ENCODE measurements at places on chromosomes 12 and 14. TPM values are rescaled to one million over a fixed set of nuclear protein-coding genes. Genes with fewer than 3 reads are reported as not detected.

DNA sequence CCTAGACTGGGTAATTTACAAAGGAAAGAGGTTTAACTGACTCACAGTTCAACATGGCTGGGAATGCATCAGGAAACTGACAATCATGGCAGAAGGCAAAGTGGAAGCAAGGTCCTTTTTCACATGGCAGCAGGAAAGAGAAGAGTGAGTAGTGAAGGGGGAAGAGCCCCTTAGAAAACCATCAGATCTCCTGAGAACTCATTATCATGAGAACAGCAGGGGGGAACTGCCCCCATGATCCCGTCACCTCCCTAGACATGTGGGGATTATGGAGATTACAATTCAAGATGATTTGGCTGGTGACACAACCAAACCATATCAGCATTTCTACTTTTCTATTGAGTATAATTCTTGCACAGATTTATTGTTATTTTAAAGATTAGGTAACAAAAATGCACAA lies 822.1 kb upstream of the FLRT2 start:
- no peak for DNase-seq

DNA sequence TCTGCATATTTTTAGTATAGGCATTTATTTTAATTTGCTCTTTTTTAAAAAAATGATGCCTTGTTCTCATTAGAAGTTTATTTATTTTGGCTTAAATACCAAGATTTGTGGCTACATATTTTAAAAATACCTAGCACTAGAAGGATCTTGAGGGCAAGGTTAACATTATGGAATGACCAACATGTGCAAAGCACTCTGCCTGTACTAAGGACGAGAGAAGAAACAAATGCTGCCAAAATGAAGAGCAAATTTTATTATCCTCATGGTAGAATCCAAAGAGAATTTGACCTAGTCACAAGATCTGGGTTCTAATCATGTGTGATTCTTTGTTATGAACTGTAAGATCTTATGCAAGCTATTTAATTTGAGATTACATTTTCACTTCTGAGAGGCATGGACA lies 2.8 kb downstream of the CAND1 start:
- no peak for DNase-seq

DNA sequence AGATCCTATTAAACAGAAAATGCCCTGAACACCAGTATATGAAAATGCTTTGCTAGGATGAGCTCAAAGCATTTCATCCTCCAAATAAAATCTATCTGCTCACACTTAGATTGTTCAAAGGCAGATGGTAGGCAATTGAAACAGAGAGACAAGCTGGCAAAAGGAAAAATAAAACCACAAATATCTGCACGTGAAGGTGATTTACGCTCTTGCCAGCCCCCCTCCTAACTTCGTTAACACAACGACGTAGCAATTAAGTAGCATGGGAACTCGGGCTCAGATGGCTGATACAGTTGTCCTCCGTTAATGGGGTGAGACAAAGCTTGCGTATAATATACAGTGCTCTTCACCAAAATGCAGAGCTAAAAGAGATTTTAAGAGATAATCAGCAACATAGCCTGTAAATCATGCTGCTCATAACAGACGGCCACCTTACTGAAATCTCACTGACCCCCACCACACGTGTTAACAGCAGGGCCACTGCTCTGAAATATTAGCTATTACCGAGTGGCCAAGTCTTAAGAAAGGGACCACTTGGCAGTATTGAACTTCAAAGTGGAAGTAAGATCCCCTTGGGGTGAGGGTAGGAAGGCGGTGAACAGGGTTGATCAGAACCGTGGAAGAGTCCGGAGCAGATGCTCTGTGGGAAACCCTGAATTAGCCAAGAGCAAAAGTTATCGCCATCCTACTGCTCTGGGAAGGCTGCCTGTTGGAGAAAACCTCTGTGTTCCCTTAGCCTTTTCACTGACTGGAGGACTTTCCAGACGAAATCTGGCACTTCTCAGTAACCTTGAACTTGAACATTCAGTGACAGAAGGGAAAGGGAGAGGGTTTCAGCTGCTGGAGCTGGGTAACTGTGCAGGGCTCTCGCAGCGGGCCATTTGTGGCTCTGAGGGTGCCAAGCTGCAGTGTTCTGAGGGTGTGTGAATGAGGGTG lies 23.1 kb downstream of the ETV6 start:
- no peak for DNase-seq

Gene KRT71
- total RNA-seq: 0.50 TPM

Gene NXPH4
- total RNA-seq: 15.1 TPM

- DNase-seq: no peak
These were observed 1.0 kb upstream of the GLRX5 start for GRCh38 chr14:95533822-95534221.

DNA sequence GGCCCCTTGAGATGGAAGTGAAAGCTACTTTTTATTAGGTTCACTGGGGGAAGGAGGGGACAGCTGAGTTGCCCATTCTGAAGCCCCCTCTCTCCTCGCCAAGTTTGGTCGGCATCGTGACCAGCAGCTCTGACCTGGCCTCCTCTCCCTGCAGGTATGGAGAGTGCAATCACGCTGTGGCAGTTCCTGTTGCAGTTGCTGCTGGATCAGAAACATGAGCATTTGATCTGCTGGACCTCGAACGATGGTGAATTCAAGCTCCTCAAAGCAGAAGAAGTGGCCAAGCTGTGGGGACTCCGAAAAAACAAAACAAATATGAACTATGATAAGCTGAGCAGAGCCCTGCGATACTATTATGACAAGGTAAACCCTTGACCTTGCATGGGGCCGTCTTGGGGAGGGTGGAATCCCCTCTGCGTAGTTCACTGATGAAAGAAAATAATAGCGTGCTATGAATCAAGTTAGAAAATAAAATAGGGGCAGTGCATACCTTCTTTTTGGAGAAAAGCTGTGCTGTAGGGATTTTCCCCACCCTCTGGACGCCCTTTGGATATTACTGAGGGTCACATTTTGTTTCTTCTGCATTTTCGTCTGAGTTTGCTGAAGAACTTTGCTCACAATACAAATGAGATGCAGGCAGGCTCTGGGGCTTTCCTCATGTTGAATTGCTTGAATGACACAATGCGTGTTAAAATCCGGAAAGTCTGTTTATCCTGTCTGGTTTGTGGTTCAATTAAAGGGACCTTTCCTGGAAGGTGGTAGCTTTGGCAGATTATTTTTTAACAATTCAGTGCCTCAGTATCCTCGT lies 29.4 kb downstream of the ELK3 start:
- DNase-seq: no peak

DNA sequence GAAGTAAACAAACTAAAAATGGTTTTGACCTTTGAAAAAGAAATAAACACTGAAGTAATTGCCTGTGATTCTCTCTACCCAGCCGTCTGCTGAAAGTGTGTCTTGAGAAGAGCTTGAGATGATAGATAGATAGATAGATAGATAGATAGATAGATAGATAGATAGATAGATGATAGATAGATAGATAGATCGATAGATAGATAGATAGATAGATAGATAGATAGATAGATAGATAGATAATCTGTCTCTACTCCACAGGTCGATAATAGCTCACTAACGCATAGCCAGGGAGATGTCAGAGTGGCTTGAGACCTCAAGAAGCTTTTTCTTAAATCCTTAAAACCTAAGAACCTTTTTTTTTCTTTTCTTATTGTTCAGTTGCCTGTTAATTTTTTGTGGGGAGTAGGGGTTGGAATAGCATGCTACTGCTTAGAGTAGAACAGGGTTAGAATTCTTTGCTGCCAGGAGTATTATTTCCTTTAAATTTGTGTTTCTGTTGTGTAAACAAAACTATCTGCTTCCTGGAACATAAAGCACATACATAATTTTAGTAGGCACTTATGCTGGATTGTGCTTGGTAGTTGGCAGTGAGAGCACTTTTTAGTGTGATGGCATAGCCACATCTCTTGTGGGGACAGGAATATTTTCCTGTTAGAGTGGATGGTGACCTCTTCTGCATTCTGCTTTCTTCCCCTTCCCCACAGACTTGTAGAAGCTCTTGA lies 169.5 kb downstream of the FBXL14 start:
- no peak for DNase-seq

Gene TAS2R31
- 4.3 TPM for total RNA-seq

GRCh38 chr12:52498946-52499345 lies 5.9 kb upstream of the KRT6A start:
- no peak for DNase-seq

DNA sequence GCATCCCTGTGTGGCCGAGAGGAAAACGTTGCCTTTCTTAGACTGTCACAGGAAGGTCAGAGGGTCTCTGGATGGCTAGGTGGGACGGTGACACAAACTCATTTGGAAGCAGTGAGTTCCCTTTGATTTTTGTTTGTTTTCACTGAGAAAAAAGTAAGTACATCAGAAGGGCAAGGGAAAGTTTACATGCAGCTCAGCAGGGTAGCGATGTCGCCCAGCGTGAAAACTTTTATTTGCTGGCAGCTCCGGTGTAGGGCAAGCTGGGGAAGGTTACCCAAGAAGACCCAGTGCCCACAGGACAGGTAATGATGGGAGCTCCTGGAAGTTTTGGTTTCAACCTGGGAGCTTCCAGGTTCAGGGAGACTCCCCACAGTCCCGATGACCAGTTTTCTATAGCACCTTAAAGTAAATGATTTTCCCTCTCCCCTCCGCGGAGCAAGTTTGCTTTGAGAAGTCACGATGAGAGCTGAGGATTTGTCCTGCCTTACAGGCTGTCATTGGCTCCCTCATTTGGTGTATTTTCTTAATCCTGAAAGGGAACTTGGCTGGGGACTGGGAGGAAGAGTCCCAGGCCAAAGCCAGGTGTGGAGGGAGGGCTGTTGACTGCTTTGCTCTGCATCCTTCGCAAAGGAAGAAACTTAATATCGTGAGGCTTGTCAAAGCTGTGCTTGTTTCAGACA lies 64.7 kb upstream of the ESRRB start:
- no peak for DNase-seq

Gene TBX5
- 10.7 TPM for total RNA-seq

DNA sequence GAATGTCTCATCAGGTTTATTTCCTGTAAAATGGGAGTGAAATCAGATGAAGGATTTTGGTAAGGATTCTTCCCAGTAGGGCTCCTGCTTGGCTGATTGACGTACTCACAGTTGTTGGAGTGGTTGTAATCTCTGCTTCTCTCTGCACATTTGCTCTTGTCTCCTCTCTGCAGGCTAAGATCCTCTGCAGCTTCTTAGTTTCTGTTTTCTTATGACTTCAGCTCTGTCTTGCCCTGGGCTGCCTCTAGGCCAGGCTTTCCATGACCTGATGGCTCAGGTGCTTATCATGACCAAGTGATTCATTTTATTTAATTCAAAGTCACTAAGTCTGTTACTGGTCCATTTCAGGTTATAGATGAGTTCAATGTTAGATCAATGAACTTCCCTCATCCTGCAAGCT lies 394.5 kb upstream of the DDHD1 start:
- DNase-seq: no peak

Gene GLT1D1
- 2.6 TPM for total RNA-seq

DNA sequence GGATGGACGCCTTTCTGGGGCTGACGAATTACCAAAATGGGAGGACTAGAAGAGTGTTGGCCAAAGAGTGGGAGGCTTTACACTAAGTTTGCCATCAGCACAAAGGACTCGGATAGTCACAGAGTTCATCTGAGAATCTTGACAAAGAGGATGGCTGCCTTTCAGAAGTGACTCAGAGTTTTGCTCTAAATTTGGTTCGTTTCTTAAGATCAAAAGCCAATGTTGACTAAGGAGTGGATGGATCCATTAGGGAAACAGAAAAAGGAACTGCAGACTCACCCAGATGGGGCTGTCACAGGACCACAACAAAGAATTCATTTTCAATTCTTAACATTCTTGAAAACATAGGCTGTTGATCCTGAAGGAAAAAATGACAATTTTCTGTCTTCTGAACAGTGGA lies 81.3 kb upstream of the DUSP6 start:
- no peak for DNase-seq

Gene OTX2
- 0.22 TPM for total RNA-seq

DNA sequence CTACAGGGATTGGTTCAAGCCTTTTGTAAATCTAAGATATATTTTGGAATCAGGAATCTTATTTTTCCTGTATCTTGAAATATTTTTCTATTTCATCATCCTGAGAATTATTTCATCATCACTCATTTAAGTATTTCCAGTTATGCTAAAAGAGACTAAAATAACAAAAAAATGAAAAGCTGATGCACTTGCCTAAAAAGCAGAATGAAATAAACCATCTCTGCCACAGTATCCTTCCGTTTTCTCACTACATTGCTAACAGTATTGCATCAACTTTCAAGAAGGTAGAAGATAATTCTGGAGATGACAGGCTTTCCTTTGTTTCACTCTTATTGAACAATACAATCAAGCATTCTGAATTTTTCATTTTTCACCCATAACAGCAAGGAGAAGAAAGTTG lies 31.1 kb upstream of the EIF5 start:
- no peak for DNase-seq

DNA sequence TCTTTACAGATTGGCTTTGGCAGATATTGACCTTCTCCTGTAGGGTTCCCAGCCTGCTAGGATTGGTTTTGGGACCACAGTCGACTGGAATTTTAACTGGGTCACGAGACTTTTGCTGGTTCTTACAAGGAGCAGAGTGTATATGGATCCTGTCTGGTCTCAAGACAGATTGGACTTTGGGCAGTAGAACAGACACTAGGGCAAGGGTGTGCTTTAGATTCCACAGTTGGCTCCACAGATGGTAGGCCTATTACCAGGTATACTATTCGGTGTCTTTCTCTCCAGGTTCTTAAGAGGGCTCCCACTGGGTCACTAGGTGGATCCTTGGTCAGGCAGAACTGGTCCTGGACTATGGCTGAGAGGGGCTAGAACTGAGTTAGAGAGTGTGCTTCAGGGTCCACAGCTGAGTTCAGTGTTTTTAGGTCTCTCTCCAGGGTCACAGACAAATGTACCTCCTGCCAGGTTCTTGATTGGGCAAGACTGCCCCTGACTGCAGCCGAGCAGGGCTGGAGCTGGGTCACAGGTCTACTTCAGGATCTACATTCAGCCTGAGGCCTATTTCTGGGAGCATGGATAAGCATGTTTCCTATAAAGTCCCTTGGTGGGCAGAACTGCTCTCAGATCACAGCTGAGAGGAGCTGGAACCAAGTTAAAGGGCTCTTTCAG lies 460.2 kb downstream of the TMEM117 start:
- no peak for DNase-seq

GRCh38 chr12:3098436-3098835 lies 21.3 kb downstream of the TSPAN9 start:
- DNase-seq: no peak

- no peak for DNase-seq
These were observed 1203.5 kb upstream of the TMEM132C start for GRCh38 chr12:127063339-127064072.

Gene CCDC196
- not detected for total RNA-seq

Data from type B pancreatic cell (in vitro differentiated cells).